ENCODE measurements at places on chromosomes 3 and 15. TPM values are rescaled to one million over a fixed set of nuclear protein-coding genes. Genes with fewer than 3 reads are reported as not detected.

Gene ZPLD1
- not detected for polyA plus RNA-seq

Gene VILL
- 202 TPM for polyA plus RNA-seq

Gene CCK
- not detected for polyA plus RNA-seq

Gene CILP
- polyA plus RNA-seq, result 1.9 TPM

Gene PLSCR5
- polyA plus RNA-seq, result not detected

Gene TEX55
- polyA plus RNA-seq, result not detected

Gene HHLA2
- 0.23 TPM for polyA plus RNA-seq

Gene SI
- polyA plus RNA-seq, result not detected

Gene UPK1B
- polyA plus RNA-seq, result 0.46 TPM
